Suprapubic skin (tissue), 4 donors: ENCODE measurements at places on chromosomes 1 and 21.

- no peak for DNase-seq
Measured at GRCh38 chr1:36095760-36096405, 7.2 kb downstream of the ADPRS start.

- DNase-seq: no peak
Measured at GRCh38 chr1:160285506-160285905, 573 bp upstream of the PEX19 start.

DNA sequence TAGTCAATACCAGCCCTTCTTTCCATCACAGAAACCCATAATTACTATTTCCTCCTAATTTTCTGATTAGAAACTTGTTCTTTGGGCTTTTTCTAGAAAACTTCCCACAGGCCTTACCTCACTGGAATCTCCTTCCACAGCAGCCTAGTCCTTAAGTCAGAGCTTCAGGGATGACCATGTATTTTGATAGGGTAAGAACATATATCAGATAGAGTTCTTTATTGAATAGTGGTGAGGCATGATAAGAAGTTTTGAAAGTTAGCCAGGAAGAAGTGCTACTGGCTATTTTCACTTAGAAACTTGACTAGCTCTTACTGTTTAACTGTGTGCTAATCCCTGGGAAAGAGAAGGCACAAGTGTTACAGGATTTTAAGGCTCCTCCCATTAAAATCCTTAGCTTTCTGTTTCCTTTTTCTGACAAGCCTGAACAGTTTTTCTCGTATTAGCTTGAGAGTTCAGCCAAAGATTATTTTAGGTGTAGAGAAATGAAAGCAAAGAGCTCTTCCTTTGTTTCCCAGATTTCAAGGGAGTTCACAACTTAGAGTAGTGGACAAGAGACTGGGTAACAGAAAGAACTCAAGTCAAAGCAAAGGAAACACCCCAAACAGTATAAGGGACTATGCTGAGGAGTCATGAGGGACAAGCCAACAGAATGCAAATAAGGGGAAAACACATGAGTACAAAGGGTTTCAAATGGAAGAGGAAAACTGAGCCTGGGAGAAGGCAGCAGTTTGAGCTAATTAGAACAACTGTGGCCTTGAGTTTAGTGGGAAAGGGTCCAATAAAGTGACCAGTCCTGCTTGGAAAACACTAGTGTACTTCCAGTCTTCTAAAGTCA, 37.2 kb upstream of the AIM2 start:
- no peak for DNase-seq

GRCh38 chr1:58618303-58618702, 41.3 kb upstream of the TACSTD2 start:
- peak; percentile 75 for DNase-seq

DNA sequence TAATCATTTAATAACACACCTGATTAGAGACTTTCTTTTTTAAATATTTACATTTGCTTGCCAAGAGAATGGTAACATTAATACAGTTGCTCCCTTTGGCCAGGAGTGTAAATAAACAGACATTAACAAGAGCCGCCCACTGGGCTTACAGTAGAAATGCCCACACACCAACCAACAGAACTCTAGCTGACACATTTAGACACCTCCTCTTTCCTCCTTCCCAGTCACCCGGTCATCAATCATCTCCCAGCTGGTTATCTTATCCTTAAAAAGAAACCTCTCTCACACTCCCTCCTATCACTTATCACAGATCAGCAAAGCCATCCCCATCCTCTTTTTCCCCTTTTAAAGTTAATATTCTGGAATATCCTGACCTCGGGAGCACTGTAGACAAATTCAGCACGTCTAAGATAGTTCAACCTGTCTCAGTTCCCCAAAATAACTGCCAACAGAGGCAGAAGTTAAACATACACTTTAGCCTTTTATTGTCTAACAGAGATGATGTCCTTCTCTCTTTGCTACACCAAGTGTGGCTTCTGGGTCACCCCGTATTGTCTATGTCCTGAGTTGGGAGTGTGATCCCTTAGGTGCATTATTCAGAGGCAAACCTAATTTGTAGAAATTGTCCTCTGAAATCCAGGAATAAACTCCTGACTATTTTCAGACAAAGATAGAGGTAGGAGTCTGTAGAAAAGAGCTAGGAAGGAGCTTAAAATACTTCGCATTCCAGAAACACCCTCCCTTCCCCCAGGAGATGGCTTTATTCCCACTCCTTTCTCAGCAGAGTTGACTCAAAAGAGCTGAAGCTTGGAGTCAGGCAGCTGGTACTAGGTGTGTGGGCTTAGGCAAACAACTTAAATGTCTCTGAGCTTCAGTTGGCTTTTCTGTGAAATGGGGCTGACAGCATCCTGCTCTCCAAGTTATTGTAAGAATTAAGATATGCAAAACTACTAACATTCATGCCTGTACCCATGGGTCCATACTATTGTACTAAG, 8.8 kb downstream of the MYCL start:
- no peak for DNase-seq

GRCh38 chr1:2636733-2637132, 3.9 kb upstream of the MMEL1 start:
- DNase-seq: no peak

GRCh38 chr1:41496080-41497055, 11.9 kb upstream of the EDN2 start:
- peak; percentile 93 for DNase-seq

GRCh38 chr1:23618586-23619083, 59.3 kb upstream of the ID3 start:
- no peak for DNase-seq

DNA sequence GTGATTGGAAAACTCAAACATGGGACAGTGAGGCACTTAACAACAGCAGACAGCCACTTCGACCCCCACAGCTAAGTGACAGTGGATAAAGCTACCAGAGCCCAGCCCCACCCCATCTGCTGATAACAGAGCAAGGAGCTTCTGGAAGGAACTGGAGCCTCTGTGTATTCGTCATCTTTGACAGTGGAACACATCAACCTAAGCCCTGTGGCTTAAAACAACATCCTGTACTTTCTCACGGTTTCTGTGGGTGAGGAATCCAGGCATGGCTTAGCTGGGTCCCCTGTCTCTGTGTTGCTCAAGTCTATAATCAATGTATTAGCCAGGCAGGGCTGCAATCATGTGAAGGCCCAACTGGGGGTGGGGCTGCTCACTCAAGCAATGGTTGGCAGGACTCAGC, 18.4 kb upstream of the SIPA1L2 start:
- DNase-seq: no peak

DNA sequence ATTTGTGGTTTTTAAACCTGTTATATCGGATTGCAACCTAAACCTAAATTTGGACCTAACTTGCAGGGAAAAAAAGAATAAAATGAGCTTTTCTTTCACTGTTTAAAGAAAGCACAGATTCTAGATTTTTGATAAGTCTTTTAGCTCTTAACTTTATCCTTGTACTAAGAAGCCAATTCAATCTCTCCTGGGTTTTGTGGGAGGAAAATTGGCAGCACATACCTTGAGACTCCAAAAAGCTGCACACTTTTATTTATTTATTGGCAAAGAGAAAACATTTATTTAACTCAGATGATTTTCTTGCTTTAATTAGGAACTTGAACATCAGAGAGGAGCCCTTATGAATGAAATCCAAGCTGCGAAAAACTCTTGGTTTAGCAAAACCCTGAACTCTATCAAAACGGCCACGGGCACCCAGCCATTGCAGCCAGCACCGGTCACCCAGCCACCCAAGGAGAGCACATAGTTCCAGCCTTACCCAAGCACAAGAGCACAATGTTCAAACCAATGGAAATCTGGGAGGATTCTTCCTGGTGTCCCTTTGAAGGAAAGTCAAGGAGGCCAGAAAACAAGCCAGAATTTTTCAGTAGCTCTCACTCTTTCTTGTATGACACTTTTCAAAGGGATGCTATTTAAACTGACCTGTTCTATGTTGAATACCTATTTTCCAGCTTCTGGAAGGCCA, 10.1 kb upstream of the CACYBP start:
- DNase-seq: no peak

GRCh38 chr1:184974056-184974836, at the start of gene NIBAN1:
TSS of gene NIBAN1 (minus strand) at chr1:184974508. CDS start at chr1:184974356, 152 bp downstream.
- peak; percentile 81 for DNase-seq

DNA sequence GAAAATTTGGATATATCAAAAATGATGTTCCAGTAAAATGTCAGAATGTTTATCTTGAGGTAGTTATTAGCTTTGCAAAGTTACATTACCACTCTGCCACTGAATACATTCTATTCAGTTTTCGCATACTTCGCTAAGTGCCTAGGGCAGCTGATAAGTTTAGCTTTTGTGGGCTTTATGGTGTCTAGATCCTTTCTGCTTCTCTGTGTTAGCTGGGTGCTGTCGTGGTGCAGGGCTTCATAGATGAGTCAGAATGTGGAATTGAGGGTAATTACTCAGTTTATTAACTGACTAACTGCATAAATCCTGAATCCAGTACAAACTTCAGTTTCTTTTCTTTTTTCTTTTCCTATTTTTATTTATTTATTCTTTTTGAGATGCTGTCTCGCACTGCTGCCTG, 21.5 kb downstream of the NCAM2 start:
- DNase-seq: no peak

- no peak for DNase-seq
Measured at GRCh38 chr1:172203135-172203823, 217.2 kb upstream of the C1orf105 start.

DNA sequence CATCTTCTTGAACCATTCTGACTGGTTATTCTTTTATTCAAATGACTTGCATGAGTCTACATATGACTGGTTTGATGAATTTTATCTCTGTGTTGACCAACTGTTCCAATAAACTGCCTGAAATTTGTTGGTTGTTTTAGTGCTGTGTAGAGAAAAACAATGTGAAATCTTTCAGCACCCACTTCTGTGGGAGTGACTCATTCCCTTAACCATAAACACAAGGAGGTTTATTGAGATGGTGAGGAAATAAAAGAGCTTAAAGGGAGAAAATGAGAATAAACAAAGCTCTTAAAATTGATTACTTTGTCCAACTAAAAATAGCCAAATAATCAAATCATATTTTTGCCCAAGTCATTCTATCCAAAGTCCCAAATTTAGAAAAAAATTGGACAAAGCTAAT, 341.1 kb downstream of the TGFB2 start:
- no peak for DNase-seq

DNA sequence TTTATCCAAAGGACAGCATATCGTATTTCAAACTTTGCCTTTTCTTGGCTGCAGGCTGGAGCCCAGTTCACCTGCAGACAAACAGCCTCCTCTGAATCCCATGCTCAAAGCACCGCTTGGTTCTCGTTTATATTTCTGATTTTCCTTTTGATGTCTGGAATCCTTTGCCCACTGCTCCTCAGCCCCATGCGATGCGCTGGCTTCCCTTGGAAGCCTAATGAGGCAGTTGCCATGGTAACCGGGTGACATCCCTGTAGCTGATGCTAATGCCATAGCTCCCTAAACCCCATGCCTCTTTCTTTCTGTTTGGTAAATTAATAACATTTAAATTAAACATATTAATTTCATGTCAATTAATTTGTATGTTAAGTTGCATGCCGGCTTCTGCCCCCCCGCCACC, 327.1 kb downstream of the PRDM2 start:
- DNase-seq: no peak

GRCh38 chr1:119954476-119955422, 58.4 kb upstream of the ADAM30 start:
- no peak for DNase-seq

DNA sequence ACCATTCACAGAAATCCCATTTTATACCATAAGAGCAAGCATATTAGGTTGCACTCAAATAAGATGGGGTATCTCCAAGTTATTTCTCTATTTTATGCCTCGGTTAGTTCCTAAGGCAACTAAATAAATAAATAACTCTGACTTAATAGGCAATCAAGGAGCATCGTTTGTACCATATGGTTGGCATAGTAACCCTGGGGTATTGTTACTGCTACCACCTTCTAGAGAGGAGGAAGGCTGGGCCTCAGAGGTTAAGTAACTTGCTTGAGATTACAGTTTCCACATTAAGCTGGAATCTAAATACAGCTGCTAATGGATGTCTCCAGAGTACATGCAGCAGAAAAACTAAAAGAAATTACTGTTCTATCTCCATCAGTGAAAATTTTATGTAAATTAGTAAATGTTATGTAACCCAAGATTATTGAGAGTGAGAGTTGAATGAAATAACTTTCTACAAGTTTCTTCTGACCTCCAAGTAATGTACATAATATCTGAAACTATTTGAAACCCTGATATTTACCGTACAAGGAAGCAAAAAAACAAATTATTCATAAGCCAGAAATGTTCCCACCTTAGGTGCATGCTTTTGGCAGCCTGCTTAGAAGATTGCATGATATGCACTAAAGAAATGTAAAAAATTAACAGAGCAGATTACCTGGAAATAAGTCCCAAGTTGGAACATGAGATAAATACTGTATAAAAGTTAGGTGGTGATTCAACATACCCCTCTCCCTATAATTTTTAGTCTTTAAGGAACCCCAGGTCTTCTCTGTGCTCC, 127.0 kb downstream of the CRB1 start:
- no peak for DNase-seq
